ENCODE measurements at places on chromosomes 2 and 18.

- DNase-seq, result no peak
These were observed 34.0 kb downstream of the QPCT start for GRCh38 chr2:37378411-37378810.

DNA sequence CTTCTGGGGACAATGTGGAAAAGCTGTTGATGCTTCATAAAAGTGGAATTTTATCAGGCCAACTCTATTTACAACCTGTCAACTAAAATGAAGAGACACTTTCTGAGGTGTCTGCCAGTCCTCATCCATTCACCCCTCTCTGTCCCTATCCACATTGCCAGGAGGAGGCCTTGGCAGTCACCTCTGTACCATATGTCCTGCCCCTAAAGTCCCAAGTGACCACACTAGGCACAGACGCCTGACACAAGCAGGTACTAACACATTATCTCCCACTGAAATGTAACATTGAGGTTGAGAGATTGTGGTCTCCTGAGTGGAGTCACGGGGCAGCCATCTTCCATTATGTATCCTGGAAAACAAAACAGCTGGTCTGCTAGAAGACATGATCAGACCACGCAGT lies 71.4 kb downstream of the OSBPL1A start:
- DNase-seq, result no peak

- DNase-seq, result no peak
These were observed 93.5 kb upstream of the MAPRE2 start for GRCh38 chr18:34947711-34948125.

GRCh38 chr2:169782513-169782912 lies 16.2 kb upstream of the SSB start:
- DNase-seq, result no peak

Data from activated naive CD4-positive, alpha-beta T cell treated with anti-CD3 and anti-CD28 coated beads, Interleukin-2, amount 50 U/mL, for 16 hours (primary cell).